ENCODE measurements at places on chromosomes 13 and 19.

DNA sequence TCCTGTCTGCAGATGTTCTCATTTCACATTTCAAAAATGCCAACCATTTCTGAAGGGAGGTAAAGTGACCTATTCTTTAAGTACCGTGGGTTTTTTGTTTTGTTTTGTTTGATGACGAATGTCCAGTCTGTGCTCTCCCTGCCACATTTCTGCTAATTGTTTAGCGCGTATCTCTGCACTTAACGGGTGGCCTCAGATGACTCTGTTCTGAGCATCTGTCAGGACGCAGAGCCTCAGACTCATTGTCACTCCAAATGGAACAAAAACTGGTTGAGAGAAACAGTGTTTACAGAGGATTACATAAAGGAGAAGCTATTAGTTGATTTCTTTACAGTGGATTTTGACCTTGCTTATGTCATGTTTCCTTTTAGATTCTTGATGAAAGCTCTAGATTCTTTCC, 23.7 kb downstream of the TPP2 start:
- no peak for DNase-seq

DNA sequence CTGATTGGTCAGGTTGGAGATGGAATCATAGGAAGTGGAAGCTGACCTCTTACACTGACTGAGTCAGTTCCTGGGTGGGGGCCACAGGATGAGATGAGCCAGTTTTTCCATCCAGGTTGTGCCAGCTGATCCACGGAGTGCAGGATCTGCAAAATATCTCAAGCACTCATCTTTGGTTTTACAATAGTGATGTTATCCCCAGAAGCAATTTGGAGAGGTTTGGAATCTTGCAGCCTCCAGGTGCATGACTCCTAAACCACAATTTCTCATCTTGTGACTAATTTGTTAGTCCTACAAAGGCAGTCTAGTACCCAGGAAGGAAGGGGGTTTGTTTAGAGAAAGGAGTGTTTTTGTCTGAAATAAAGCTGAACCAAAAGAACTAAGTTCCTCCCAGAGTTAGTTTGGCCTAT, 212.8 kb downstream of the SLITRK6 start:
- DNase-seq = peak; percentile 99

- DNase-seq = no peak
Measured at GRCh38 chr13:27834095-27834494, 41.8 kb downstream of the GSX1 start.

GRCh38 chr13:25175026-25175425, 2.9 kb upstream of the AMER2 start:
- DNase-seq = no peak

GRCh38 chr13:60973529-60973928, 442.1 kb downstream of the PCDH20 start:
- no peak for DNase-seq

GRCh38 chr13:47310401-47310800, 413.5 kb upstream of the HTR2A start:
- DNase-seq = no peak

- DNase-seq = no peak
Measured at GRCh38 chr19:18657590-18658365, 20.9 kb downstream of the KLHL26 start.

GRCh38 chr13:20442798-20443381, 82.8 kb downstream of the CRYL1 start:
- no peak for DNase-seq

DNA sequence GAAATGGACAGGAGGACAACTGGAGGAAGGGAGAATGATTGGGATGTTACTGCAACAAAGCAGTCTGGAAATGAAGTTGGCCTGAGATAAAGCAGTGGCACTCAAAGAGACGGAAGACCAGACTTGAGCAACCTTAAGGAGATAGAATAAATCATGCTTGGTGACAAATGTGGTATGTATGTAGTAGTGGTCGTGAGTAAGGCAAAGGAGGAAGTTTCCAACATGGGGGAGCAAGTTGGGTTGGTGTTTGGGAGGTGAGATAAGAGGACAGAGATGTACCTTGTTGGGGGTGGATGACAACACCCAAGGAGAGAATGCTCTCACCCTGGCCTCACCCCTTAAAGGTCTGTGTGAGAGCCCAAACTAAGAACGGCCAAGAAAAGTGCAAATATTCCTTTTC, 420.5 kb downstream of the DIAPH3 start:
- DNase-seq = no peak

DNA sequence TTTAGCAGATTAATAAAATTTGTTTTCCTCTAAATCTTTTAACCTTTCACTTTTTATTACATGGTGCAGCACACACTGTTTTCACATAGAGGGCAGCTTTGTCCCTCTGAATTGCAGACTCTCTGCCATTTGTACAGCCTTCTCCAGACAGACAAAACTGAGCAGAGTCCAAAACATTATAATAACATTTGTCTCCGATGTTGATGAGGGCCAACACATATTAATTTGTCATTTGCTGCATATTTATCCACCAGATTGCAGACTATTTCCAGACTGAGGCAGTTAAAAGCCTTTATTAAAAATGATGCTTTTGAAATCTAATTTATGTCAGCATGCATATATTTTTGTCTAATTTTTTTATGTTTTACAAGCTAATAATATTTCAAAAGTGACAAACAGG, 1251.9 kb upstream of the SLC10A2 start:
- peak; percentile 34 for DNase-seq

- DNase-seq = no peak
Measured at GRCh38 chr13:44337581-44337980, 36.0 kb upstream of the SERP2 start.

DNA sequence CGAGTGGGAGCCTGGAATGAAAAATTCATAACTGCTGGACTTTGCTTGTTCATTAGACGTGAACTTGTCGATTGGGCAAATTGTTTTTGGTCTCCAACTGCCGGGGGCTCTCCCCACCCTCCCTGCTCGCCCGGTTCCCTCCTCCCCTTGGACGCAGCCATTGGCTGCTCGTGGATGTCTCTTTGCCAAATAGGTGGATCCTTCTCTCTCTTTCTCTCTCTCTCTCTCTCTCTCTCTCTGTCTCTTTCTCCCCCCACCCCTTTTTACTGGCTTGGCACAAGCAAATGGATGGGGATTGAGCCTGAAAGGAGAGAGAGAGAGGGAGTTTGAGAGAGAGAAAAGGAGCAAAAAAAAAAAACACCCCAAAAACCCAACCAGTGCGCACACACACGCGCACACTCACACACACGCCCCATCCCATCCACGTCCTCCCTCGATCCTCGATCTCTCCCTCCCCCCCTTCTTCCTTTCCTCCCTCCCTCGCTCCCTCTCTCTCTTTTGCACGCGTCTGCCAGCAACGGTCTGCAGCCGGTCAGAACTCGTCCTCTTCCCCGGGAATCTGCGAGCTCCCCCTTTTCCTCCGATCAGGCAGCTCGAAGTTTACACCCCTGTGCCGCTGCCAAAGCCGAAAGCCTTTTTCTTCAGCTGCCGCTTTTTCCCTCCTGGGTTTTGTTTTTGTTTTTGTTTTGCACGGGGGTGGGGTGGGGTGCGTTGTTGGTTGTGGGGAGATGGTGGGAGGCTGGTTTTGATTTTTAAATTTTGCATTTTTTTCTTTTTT, 27.8 kb downstream of the NFIX start:
- peak; percentile 95 for DNase-seq

- DNase-seq = no peak
Measured at GRCh38 chr13:66225072-66225471, 1005.1 kb downstream of the PCDH9 start.

Data from mammary epithelial cell (primary cell).